Nasal cavity respiratory epithelium epithelial cell of viscerocranial mucosa (primary cell): ENCODE measurements at places on chromosomes 5 and 9. TPM values are rescaled to one million over a fixed set of nuclear protein-coding genes. Genes with fewer than 3 reads are reported as not detected.

ADAMTS12 gene
- total RNA-seq = under 0.01 TPM in 1 of 2 replicates, not detected in the other

P4HA2 gene
- total RNA-seq = 119 and 355 TPM in 2 replicates

RPL37 gene
- total RNA-seq = 767 and 1,800 TPM in 2 replicates

CAMK2A gene
- total RNA-seq = 0.34 and 1.00 TPM in 2 replicates

NOXA1 gene
- 0.68 and 3.3 TPM in 2 replicates for total RNA-seq

SPATA31A7 gene
- total RNA-seq = not detected in 2 replicates

PCDHA12 gene
- total RNA-seq = under 0.01 and 3.8 TPM in 2 replicates

EGFL7 gene
- total RNA-seq = 16.2 and 18.5 TPM in 2 replicates

REXO4 gene
- total RNA-seq = 29.0 and 39.8 TPM in 2 replicates

PCDHB7 gene
- total RNA-seq = 0.07 TPM in 1 of 2 replicates, not detected in the other

SOWAHA gene
- total RNA-seq = not detected in 2 replicates

DMRTA1 gene
- total RNA-seq = 5.5 and 6.5 TPM in 2 replicates

CDC23 gene
- total RNA-seq = 31.4 and 32.7 TPM in 2 replicates

ST8SIA4 gene
- total RNA-seq = under 0.01 and 2.7 TPM in 2 replicates

BAAT gene
- under 0.01 and 0.07 TPM in 2 replicates for total RNA-seq

COL23A1 gene
- under 0.01 and 1.2 TPM in 2 replicates for total RNA-seq

C9 gene
- total RNA-seq = not detected in 2 replicates

GARIN3 gene
- not detected in 2 replicates for total RNA-seq

GPRIN1 gene
- total RNA-seq = 3.1 and 5.1 TPM in 2 replicates

TAF11L3 gene
- total RNA-seq = not detected in 2 replicates

TLE4 gene
- 8.2 and 14.1 TPM in 2 replicates for total RNA-seq

MLANA gene
- not detected in 2 replicates for total RNA-seq

RAB3C gene
- total RNA-seq = not detected in 2 replicates

GLRA1 gene
- not detected in 2 replicates for total RNA-seq

RIMOC1 gene
- total RNA-seq = 23.2 and 28.4 TPM in 2 replicates

GAS1 gene
- total RNA-seq = 0.34 and 3.8 TPM in 2 replicates

SARDH gene
- total RNA-seq = 1.00 TPM in 1 of 2 replicates, not detected in the other

SMIM33 gene
- not detected in 2 replicates for total RNA-seq

FOXD4L6 gene
- total RNA-seq = under 0.01 TPM in 1 of 2 replicates, not detected in the other

GABRA6 gene
- total RNA-seq = not detected in 2 replicates

DMGDH gene
- 3.1 and 14.0 TPM in 2 replicates for total RNA-seq

FIBCD1 gene
- under 0.01 and 0.14 TPM in 2 replicates for total RNA-seq

CCDC152 gene
- total RNA-seq = 0.21 and 0.68 TPM in 2 replicates

CNTNAP3B gene
- 3.1 and 9.9 TPM in 2 replicates for total RNA-seq

MUSK gene
- not detected in 2 replicates for total RNA-seq

LAMC3 gene
- not detected in 2 replicates for total RNA-seq

RAPGEF1 gene
- 18.8 and 44.6 TPM in 2 replicates for total RNA-seq

CAVIN4 gene
- total RNA-seq = 0.34 and 0.43 TPM in 2 replicates

AQP7 gene
- 0.07 TPM in 1 of 2 replicates, not detected in the other for total RNA-seq

PTGES gene
- 7.2 and 11.0 TPM in 2 replicates for total RNA-seq

FAM221B gene
- not detected in 2 replicates for total RNA-seq

EQTN gene
- 0.14 TPM in 1 of 2 replicates, not detected in the other for total RNA-seq

SLC6A7 gene
- not detected in 2 replicates for total RNA-seq

OCLN gene
- total RNA-seq = 67.5 and 148 TPM in 2 replicates

GRXCR2 gene
- not detected in 2 replicates for total RNA-seq

NME5 gene
- total RNA-seq = under 0.01 and 1.9 TPM in 2 replicates

SETD9 gene
- 8.8 and 13.7 TPM in 2 replicates for total RNA-seq

BRINP1 gene
- 0.34 and 14.4 TPM in 2 replicates for total RNA-seq

SRP19 gene
- total RNA-seq = 134 and 152 TPM in 2 replicates

CATSPER3 gene
- 0.21 and 0.34 TPM in 2 replicates for total RNA-seq

FAM151B gene
- 1.4 and 2.8 TPM in 2 replicates for total RNA-seq
